NCI-H187 (cell line): ENCODE measurements at places on chromosomes 2 and 18.

DNA sequence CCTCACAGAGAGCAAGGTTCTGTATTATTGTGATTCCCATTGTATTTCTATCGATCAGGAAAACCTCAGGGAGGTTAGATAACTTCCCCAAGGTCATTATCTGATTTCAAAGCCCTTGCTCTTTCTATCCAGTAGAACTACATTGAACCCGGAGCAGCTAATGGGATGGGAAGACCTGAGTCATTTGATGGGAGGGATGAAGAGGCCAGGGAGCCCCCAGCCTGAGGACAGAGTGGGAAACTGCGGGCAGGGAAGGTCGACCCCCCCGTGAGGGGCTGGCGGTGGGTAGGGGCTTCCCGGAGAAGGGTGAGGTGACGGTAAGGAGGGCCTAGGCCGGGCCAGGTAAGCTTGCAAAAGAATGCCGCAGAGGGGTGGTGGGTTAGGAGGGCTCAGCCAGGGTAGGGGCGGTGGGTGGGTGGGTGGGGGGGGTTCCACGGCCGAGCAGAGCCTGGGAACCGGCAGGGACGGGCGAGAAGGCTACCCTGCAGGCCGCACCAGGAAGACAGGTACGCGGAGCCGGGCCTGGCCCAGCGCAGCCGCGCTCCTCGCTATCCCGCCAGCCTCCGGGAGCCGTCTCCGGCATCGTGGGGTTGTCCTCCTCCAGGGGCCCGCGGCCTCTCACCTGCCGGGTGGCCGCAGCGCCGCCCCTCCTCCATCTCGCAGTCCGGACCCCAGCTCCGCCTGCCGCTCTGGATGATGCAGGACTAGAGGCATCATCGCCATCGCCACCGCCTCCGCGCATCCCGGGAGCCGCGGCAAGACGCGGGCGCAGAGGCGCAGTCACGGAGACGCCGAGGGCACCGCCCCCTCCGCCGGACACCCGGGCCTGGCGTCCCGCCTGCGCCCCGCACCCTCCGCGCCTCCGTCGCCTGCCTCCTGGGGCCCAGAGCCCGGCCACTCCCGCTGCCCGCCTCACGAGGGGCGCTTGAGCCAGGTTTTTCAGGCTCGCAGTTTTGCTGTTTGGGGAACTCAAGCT is at the start of gene GPR75:
TSS of gene GPR75 (minus strand) at position 762 of the 976 bp plus-strand sequence. CDS start 5,211 bp downstream, outside the sequence.
- no peak for DNase-seq

DNA sequence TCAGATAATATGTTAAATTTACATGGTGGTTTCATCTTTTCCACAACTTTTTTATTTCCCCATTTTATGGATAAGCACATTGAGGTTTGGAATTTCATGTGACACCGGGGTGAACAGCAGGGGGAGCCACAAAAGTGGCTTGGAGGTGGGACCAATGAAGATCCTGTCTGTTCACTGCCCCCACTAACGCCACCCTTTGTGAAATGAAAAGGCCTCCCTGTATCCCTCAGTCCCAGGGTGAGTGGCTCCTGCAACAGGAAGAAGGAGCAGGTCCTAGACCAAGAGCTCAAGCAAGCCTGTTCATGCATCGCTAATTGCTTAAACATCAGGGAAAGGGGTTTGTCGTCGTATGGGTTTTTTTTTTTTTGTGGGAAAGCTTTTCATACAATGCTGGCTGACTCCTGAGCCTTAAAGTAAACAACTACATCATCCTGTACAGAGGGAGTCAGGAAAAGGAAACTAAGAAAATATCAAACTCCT is 267.8 kb upstream of the EPAS1 start:
- no peak for DNase-seq

DNA sequence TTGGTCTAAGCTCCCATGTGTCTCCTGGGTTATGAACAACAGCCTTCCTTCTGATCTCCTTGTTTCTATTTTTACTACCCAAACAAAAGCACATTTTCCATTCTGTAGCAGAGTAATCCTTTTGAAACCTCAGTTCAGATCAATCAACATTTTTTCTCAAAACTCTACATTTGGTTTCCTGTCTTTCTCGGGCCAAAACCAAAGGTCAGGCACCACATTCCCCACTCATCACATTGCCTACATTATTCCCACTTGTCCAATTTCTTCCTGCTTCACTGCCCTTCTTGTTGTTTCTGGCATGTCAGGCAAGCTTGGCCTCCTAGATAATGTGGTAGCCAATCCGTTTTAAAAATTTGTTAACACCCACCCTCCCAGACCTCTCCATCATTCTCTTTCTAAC is 196.8 kb downstream of the PPP1R1C start:
- no peak for DNase-seq

DNA sequence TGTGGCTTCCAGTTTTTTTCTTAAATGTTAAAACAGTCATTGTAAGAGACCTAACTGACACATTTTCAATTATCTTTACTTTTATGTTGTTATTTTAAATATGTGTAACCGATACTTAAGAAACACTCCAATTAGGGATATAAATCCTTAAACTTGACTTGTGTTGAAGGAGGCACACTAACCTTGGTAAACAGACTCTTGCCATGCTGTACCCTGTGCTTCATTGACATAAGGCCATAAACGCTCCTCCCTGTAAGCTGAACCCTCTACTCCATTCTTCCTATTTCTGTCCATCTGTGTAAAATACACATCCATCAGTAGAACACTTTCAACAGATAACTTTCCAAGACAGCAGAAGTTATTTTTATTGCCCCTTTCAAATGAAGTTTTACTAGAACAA is 780.5 kb upstream of the FAM98A start:
- DNase-seq = no peak

DNA sequence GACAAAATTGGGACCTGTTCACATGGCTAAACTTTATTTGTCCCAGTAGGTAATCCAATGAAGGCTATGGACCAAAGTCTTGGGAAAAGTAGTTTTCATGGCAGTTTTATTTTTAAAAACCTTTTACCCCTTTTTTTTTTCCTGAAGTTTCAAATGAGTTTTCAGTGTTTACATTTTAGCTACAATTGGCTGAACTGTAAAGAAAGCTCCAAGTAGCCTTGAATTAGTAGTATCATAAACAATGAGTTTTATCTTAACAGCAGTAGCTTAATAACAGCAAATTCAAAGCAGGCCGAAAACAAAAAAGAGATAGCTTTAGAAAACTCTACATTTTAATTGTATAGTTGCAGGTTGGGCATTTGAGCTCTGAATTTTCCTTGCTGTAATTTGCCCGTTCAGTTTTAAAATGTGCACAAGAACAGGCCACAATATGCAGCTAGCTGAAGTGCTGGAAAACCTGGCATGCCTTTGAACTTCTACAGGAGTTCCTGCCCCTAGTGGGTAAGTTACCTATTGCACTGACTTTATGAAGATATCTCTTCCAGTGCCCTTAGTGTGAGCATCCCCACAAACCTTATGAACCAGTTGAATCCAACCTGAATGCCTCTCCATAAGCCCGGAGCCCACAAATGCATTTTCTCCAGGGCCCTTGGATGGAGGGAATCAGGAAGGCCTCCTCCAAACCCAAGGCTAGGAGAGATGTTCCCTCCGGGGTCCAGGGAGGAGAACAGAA is 106.7 kb downstream of the XRCC5 start:
- DNase-seq = no peak

DNA sequence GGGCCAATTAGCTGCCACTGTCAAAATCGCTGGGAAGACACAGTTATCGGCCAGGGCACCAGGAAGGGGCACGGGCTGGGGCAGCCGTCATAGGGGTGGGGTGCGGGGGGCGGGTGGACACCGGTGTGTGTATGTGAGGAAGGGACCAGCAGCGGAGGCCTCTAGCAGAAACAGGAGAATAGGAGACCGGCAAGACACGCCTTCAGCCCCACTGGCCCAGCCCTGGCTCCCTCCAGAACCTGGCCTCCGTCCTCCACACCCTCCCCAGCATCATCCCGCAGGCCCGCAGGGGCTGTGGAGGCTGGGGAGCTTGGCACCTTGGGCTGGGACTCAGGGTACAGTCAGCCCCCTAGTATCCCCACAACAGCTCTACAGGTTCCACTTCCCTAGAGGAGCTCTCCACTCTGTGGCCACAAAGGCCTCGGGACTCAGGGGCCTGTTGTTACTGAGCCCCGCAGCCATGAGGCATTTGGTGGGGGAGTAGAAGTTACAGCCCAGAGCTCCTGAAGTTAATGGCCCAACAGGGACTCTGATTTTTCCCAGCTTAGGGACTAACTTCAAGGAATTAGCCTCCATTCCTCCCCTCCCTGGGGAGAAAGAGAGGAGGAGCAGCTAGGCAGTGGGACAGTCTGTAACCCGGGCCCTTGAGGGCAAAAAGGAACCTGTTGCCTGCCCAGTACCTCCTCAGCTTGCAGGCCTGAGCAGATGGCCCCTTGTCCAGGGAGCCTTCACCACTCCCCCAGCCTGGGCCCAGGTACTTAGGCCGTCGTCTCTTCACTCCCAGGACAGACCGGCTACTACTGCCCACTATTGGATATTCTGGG is 19.9 kb downstream of the SH2D6 start:
- DNase-seq = no peak

- DNase-seq = no peak
These were observed 250.2 kb upstream of the MEX3C start for GRCh38 chr18:51447351-51448342.

DNA sequence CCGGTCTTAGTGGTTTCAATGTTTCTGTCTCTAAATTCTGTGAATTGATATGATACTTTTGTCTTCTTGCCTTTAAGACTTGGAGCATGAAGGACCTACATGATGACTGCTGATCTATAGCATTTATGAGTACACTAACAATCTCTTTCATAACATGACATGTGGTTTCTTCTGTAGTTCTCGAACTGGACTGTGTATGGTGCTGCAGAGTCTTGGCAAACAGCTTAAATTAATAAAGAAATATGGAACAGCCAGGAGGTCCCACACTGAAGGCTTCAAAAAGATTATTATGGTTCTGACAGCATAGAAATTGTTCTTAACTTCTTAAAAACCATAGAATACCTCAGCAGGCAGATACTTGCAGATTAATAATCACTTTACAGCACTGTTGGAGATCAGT is 145.0 kb downstream of the DCC start:
- no peak for DNase-seq

GRCh38 chr2:196239622-196240587 is 68.5 kb upstream of the STK17B start:
- DNase-seq = no peak

- no peak for DNase-seq
These were observed 650.5 kb upstream of the LINC00305 start for GRCh38 chr18:64799376-64799775.

- DNase-seq = no peak
These were observed 42.0 kb downstream of the ANO7 start for GRCh38 chr2:241230435-241230834.

DNA sequence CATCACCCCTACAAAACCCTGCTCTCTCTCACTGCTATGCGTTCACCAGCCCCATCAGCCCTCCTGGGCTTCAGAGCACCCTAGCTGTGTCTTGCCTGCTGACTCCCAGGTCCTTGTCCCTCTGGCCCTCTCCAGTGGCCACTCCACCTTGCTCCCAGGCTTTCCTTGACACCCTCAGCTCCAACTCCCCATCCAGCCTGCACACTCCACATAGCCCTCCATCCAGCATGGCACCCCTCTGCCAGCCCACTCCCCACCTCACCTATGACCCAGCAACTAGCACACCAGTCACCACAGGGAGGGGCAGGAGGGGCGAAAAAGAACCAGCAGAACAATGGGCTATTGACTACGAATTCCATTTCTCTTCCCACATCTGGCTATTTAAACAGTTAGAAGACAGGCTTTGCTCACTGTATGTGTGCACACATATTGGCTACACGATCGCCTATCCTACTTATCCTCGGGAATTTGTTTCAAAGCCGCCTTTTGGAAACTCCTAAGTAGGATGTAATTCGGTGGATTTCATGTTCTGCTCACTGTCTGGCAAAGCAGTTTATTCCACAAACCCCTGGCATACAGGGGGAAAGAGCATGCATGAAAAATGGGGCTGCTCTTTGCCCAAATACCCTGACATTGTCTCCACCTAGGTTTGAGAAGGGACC is 195.3 kb downstream of the SMAD2 start:
- no peak for DNase-seq

- no peak for DNase-seq
These were observed 176.3 kb downstream of the TWIST2 start for GRCh38 chr2:239024226-239024625.

DNA sequence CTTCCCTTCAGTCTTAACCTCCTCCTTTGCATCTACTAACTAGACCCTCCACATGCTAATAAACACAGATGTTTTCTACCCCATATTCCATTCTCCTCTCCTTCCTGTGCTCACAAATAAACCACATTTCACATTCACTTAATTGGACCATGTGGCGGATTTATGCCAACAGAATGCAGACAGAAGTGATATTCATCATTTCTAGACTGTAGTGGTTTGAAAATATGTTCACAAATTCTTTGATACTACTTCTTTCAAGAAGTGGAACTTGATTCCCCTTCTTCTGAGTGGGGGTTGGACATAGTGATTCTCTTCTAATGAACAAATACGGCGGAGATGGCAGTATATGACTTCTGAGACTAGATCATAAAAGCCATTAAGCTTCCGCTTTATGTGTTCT is 73.5 kb upstream of the SPTBN1 start:
- DNase-seq = no peak

DNA sequence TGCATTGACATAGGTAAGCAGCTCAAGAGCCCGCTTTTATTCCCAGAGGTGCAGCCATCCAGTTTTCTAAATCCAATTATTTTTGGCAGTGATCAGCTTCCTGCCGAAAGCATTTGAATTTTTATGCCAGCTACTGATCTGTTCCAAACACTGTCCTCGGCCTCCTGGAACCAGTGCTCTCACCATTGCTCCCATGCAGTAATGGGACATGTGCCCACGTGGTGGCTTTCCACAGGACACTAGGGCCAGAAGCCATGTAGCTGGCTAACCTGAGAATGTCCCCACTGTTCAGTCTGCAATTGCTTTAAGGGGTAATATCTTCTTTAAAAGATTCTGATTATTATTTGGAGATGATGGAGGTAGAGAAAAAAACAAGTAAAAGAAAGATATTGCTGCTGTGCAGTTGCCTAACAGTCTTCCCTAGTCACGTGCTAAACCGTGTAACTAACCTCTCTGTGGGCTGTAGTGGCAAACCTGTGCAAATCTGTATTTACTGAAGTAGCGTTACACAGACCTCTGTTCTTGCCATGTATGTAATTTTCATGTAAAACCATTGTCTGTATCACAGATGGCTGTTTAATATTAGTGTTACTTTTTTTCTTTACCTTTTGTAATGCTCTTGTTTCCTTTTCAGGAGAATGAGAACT is 13.0 kb downstream of the GRHL1 start:
- no peak for DNase-seq
